ENCODE measurements at places on chromosomes 1 and 21.

GRCh38 chr1:2604844-2605508 is 18.4 kb downstream of the PRXL2B start:
- DNase-seq: no peak

GRCh38 chr1:192378878-192379277 is 62.1 kb downstream of the RGS21 start:
- DNase-seq: no peak

GRCh38 chr1:44932151-44932550 is 54.2 kb downstream of the EIF2B3 start:
- DNase-seq: no peak

DNA sequence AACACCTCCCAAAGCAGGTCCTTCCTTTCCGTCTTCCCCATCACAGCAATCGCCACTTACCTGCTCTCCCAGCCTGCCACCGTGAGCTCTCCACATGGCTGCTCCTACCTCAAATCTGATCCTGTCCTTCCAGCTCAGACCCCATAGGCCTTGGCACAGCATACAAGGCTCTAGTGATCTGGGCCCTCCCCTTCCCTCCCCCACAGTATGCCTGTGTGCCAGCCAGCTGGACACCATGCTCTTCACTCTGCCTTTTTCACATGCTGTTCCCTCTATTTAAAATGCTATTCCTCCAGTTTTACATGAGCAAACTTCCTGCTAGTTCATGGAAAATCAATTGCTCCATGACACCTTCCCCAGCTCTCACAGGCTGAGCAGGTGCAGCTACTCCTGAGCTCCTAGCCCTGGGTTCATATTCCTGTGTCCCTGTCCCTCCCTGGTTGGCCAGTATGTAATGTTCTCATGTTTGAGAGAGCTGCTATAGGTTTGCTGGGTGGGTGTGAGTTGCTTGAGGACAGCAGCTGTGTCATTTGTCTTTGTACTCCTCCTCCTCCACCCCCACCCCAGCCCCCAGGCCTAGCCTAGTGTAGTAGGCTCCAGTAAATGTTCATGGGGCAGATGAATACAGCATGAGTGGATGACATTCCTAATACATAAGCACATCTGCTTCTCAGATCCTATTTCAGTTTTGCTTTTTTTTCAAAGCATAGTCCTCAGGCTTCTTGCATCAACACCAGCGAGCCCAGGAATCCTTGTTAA is 6.3 kb upstream of the TNNT2 start:
- no peak for DNase-seq

- DNase-seq: peak; percentile 91
These were observed 106.8 kb downstream of the LMO4 start for GRCh38 chr1:87435484-87435883.

- DNase-seq: no peak
These were observed 22.2 kb upstream of the SLC30A1 start for GRCh38 chr1:211601159-211601558.

GRCh38 chr1:27638047-27638734 is 3.2 kb upstream of the FGR start:
- DNase-seq: no peak

- no peak for DNase-seq
These were observed 462.7 kb upstream of the PKN2 start for GRCh38 chr1:88221411-88221810.

DNA sequence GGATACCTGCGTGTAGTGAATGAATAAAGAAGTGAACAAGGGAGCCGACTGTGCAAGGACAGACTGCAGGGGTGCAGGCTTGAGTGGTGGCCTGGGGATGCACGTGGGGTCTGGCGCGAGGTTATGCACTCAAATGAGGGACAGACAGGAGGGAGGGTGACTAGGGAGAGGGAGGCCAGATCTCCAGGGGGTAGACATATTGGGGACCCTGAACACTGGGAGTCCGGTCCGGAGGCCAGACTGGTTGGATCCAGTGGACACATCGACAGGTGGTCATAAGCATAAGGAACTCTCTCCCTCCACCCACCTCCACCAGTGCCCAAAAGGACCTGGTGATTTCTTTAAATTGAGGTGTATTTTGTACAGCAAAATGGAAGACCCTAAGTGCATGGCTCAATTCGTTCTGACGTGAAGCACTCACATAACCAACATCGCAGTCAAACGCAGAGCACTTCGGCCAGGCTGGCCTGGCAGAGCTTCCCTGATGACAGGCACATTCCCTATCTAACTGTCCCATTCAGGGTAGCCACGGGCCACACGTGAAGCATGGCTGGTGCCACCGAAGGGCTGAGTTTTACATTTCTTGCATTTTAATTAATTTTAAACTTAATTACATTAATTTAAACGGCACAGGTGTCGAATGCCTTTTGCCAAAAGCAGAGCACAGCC is 14.0 kb downstream of the WNT3A start:
- no peak for DNase-seq

DNA sequence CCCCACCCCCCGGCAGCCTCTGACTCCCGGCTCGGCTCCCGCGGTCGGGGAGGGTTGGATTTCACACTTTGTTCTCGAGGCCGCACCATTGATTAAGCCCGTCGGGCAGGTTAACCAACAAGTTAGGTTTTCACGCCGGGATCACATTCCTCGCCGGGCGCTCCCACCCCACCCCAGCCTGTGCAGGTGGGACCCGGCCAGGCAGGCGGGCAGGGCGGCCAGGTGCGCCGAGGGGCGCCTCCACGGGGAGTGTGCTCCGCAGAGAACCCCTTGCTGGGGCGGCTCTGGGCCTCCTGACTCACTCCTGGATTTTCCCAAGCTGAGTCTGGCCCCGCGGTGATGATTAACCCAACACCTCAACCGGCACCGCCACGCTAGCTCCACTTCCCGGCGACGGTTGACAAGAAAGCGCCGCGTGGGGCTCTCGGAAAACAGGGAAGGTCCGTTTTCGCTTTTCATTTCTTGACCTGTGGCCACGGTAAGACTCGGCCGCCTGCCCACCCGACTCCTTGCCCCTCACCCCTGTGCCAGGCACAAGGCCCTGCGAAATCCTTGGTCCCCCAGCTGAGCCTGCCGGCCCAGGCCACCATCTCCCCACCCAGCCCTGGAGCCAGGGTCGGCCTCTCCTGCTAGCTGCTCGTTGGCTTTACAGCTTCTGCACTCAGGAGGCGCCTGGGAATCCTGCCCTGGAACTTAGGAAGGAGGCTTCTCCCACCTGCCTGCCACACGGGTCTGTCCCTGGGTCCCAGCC is 8.8 kb upstream of the TTLL10 start:
- no peak for DNase-seq

DNA sequence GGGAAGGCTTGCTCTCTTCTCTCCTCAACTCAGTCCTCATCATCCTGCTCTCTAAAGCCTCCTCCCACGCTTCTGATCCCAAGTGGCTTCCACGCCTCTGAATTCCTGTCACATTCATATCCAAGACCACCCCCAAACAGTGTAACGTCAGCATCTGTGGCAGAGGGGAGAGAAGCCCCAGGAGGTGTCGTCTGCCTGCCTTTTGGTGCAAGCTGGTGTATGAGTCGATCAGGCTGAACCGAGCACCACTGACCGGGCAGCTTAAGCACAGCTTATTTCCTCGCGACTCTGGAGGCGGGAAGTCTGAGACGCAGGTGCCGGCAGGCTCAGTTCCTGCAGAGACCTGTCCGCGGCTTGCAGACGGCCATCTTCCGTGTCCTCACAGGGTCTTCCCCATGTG is 123.8 kb upstream of the RAB4A start:
- DNase-seq: peak; percentile 22

GRCh38 chr1:189868021-189868420 is 609.6 kb downstream of the BRINP3 start:
- DNase-seq: no peak

- no peak for DNase-seq
These were observed 118.1 kb downstream of the RUNX1 start for GRCh38 chr21:34930971-34931370.

GRCh38 chr21:39726133-39726532 is 18.9 kb upstream of the IGSF5 start:
- no peak for DNase-seq

GRCh38 chr1:182968151-182968741 is 15.3 kb upstream of the SHCBP1L start:
- no peak for DNase-seq

- no peak for DNase-seq
These were observed 207.2 kb downstream of the PBX1 start for GRCh38 chr1:164765992-164766720.

DNA sequence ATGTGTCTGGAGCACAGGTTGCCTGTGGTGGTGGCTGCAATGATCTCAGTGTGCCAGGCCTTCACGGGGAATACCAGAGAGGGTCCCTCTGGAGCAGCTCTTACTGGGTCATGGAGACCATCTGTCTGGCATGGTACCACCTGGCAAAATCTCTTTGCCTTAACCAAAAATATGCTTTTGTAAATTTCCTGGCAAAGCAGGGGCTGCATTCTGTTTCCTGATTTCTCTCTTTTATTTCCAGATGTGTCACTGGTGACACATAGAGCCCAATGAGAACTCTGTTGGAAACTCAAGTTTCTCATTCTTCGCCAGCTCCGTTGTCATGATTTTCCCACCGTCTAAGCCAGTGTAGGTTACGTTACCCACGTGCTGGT is 136.5 kb downstream of the FGGY start:
- DNase-seq: no peak

GRCh38 chr1:226419284-226420029 is 11.6 kb upstream of the PARP1 start:
- no peak for DNase-seq

DNA sequence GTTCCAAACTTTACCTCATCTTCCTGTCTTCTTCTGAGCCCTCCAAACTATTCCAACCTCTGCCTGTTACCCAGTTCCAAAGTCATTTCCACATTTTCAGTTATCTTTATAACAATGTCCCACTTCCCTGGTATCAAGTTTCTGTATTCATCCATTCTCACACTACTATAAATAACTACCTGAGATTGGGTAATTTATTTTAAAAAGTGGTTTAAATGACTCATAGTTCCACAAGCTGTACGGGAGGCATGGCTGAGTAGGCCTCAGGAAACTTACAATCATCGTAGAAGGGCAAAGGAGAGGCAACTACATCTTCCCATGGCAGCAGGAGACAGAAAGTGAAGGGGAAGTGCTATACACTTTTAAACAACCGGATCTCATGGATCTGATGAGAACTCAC is 428.5 kb upstream of the RGS18 start:
- no peak for DNase-seq
